ENCODE measurements at places on chromosomes 16 and 17.

DNA sequence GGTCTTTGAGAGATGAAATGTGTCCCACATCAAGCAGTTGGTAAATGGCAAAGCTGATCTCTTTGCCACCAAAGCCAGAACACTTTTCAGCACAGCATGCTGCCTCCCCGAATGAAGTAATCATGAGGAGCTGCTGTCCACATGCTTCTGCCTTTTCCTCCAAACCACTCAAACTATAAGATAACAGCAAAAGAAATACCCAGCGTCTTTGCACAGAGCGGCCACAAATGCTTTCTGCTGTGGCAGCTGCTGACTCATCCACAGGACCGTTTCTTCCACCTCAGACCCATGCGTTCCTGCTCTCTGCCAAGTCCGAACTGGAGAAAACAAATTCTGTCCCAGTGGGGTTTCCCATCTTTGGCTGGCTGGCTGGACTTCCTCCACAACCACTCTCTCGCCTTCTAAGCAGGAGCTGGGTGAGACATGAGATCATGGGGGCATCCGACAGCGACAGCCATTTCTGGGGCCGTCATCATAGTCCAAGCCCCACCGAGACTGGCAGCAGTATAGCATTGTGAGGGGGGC lies 27.1 kb downstream of the TBC1D3B start:
- no peak for DNase-seq

DNA sequence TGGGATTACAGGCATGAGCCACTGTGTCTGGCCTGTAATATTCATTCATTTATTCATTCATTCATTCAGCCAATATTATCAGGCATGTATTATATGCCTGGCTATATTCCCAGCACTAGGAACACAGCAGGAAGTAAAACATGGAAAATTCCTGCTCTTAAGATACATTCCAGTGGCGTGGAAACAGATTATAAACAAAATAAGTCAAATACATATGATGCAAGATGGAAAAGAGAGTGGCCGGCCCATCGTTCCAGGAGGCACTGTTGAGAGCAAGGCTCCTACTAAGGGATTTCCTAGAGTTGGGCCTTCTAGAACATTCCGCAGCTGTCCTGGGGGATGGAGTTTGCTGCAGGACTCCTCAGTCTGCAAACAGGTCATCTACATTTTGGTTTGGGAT lies 17.7 kb downstream of the ADCY9 start:
- no peak for DNase-seq

GRCh38 chr16:7321661-7322060 lies 11.0 kb upstream of the RBFOX1 start:
- DNase-seq, result no peak

DNA sequence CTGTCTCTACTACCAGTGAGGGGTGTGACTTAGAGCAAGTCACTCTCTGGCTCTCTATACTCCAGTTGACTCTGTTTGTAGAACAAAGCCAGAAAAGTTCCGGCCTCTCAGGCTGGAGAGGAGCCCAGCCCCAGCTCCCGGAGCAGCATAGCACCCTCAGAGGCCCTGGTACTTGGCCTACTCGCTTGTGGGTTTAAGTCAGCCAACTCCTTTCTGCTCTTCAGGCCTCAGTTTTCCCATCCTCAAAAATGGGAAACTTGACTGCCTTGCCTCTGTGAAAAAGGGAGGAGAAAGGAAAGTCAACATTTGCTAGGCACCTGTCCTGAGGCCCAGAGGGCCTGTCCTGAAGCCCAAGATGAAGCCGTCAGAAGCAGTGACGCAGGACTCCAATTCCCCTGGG lies 1.1 kb downstream of the CHST6 start:
- no peak for DNase-seq

DNA sequence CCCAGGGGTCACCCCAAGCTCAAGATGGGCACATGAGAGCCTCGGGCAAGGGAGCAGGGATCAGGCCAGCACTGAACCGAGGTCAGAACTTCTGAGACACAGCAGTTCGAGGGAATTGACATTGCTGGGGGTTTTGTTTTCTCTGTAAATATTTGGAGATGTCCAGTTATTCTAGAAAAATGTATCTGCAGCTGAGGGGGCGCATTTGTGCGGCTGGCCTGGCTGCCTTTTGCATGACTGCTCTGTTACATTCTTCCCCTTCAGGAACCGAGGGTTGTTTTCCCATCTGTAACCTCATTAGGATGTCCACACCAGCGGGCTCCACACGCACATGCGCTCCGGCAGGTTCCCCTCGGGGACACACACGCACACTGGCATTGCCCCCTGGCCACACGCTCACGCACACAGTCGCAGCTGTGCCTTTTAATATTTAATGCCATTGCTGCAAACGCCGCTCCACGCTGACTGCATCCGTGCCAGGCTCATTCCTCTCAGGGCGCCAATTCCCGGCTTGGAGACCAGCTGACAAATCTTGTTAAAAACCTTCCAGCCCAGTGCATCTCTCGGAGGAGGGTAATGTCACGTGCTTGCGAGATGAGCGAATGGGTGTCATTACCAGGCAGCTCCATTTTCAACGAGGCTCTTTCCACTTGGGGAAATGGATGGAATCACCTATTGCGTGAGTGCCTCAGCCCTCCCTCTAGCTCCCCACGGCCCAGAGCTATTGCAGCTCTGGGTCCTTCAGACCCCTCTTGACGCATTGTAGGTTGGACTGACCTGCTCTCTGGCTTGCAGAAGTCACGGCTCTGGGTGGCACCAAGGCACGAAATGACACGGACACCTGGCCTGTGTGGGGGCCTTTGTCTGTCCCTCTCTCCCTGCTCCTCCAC lies 13.1 kb downstream of the CCR7 start:
- peak; percentile 27 for DNase-seq

- no peak for DNase-seq
Measured at GRCh38 chr17:5464717-5465507, 3.9 kb downstream of the DHX33 start.

- DNase-seq, result peak; percentile 41
Measured at GRCh38 chr17:40179923-40180659, 2.8 kb downstream of the RAPGEFL1 start.

GRCh38 chr16:66911112-66911511 lies 7.6 kb downstream of the CDH16 start:
- no peak for DNase-seq

- DNase-seq, result peak; percentile 73
Measured at GRCh38 chr16:87560428-87561199, 41.7 kb upstream of the JPH3 start.

DNA sequence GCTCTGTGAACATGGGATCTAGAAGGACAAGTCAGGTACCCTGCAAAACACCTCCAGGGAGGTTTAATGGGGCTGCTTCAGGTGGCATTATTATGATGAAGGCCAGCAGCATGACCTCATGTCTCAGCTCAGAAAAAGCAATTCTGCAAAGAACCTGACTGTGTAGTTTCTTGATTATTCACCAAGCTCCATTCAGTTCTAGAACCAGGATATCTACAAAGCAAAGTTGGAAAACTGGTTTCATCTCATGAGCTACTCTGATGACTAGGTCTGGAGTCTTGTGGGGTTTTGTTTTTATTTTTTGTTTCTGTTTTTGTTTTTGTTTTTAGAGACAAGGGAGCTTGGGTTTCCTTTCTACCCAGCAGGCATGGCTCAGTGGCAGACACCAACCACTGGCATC lies 19.0 kb upstream of the LRRC37A3 start:
- DNase-seq, result no peak

DNA sequence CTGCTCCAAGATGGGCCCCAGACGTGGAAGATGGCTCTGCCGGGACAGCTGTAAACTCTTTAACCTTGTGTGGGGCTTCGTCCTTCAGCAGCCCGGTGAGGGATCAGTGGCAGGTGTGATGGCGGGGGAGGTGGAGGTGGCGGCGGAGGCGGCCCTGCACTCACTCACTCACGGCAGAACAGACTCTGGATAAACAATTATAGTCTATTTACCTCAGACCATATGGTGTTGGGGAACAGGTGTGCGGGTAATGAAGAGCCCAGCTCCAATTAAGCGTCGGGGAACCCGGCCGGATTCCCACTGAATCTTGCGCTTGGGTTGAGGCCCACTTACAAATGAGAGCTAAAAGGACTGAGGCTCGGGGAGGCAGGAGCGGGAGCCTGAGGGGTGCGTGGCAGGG lies 104.3 kb upstream of the SDK2 start:
- no peak for DNase-seq

DNA sequence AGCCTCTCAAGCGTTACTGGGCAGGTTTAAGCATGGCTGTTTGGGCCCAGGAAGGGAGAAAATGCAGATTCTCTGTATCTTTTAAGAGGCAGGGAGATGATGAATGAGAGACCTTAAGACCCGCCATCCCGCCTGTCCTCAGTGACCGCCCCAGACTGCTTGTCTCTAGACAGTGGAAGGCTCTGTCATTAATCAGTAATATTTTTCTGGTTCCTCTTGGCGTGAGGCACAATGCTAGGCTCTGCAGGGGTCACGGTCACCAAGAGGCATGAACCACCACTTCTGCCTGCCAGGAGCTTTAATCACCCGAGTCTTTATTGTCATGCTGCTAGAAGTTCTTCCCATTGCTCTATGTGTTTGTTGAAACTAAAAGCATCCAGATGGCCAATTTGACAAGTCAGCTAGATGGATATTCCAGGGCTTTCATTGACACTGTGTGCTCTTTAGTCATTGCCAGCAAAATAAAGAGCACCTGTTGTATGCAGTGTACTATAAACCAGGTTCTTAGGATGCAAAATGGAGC lies 3.2 kb downstream of the SLC6A2 start:
- no peak for DNase-seq

DNA sequence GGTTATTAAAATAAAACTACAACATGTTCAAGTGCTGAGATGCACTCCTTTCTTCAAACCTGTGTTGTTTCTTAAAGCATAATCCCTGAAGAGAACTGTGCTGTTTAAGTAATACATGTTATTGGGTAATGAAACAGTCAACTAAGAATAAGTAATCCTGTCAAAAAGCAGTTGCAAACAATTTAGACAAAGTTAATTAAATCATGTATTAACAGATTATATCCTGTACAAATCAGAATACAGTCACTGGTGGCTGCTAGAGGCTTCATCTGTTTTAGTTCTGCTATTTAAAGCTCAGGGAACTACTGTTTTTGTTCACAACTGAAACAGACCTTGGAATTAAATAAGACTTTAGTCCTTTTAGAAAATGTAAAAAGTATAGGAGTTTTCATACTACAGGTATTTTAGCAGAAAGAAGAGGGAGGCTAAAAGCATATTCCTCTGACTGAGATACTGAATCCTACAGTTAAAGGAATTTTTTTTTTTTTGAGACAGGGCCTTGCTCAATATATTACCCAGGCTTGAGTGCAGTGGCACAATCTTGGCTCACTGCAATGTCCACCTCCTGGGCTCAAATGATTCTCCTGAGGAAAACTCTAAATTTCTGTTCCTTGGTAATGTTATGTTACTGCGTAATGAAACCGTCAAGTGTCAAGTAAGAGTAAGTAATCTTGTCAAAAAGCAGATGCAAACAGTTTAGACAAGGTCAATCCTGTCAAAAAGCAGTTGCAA lies 27.3 kb upstream of the ITGA2B start:
- DNase-seq, result no peak

- DNase-seq, result no peak
Measured at GRCh38 chr17:5883775-5884665, 186.2 kb upstream of the WSCD1 start.

DNA sequence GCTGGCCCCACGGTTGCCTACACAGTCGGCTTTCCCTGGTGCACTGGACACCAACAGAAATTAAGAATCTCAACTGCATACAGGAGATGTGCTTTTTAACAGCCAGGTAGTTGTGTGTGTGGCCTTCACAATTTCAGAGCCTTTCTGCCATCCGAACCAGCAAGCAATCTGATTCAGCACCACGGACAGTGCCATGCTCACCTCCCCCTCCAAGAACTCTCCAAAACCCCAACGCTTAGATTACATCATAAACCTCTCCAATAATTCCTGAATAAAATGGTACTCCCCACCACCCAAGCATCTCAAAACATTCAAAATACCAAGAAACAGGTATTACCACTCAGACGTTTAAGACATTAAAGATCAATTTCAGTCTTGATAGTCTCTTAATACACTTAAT lies 31.8 kb downstream of the USP7 start:
- DNase-seq, result peak; percentile 51

DNA sequence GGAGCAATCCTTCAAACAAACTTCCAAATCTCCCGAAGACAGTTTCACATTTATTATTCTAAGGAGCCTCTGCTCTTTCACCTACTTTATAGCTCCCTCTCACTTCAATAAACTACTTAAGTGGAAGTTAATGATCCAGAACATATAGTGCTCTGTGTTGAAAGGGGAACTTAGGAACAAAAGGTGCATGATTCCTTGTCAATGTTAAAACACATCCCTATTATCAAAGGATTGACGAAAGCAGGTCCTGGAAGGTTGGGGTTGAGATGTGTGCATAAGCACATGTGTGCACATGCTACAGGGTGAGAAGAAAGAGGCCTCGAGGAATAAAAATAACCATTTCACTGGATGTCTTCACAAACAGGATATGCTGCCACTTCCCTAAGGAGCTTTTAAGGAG lies 170.3 kb downstream of the SLC39A11 start:
- DNase-seq, result no peak

DNA sequence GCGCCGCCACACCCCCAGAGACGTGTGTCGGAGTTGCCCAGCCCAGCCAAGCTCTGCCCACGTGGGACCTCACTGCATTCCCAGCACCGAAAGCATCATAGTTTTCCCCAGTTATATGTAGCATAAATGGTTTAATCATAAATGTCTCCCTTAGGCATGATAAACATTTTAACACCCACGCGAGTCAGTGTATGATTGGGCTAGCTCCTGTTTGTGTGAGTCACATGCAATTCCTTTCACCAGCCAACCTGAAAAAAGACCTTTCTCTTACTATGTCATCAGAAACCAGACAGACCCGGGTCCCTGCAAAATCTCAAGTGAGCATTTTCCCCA lies 9.2 kb downstream of the TAF1C start:
- no peak for DNase-seq

- peak; percentile 91 for DNase-seq
Measured at GRCh38 chr17:74430706-74431567, 951 bp upstream of the GPRC5C start.

GRCh38 chr16:66776457-66776856 lies 24.9 kb downstream of the TERB1 start:
- no peak for DNase-seq

DNA sequence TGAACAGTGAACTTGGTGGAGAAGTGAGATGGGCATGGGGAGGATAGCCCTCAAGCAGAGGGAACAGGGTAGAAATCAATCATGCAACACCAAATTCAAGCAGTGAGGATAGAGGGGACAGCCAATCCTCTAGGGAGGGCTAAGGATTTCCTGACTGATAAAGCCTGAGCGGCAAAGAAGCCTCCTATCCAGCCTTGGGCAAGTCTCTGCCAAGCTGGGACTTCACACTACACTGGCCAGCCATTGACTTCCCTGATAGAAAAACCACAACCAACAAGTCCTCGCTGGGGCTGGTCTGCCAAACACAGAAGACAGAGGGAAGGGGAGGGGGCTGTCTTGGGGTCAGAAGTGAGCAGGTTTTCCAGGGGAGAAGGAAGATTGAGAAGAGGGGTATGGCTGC lies 2.5 kb upstream of the FBXL19 start:
- DNase-seq, result no peak

- peak; percentile 77 for DNase-seq
Measured at GRCh38 chr16:88760424-88761142, 24.4 kb downstream of the PIEZO1 start.

- DNase-seq, result no peak
Measured at GRCh38 chr16:61792194-61792909, 243.9 kb downstream of the CDH8 start.
